Activated naive CD8-positive, alpha-beta T cell treated with anti-CD3 and anti-CD28 coated beads, Interleukin-2, amount 50 U/mL, for 16 hours (primary cell): ENCODE measurements at places on chromosomes 13 and 19.

GRCh38 chr19:1956868-1957492, 16.0 kb downstream of the CSNK1G2 start:
- DNase-seq = no peak

- DNase-seq = no peak
Observed at GRCh38 chr19:17420475-17420924, 653 bp downstream of the MVB12A start.

- no peak for DNase-seq
Observed at GRCh38 chr19:10096615-10096963, 5.9 kb downstream of the ANGPTL6 start.

DNA sequence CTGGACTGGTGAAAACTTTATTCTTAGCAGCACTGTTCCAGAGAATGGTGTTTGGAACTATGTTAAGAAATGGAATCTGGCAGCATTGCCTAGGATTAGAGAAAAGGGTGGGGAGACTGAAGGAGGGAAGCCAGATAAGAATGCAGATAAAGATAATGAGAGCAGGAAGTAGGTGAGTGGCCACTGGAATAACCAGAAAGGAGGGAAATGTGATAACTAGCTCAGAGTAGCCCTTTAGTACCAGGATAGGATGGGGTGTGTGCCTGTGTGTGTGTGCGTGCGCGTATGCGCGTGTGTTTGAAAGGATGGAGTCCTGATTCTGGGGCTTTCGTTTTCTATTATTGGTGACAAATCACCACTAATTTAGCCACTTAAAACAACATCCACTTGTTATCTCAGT, 33.4 kb upstream of the FRY start:
- no peak for DNase-seq

DNA sequence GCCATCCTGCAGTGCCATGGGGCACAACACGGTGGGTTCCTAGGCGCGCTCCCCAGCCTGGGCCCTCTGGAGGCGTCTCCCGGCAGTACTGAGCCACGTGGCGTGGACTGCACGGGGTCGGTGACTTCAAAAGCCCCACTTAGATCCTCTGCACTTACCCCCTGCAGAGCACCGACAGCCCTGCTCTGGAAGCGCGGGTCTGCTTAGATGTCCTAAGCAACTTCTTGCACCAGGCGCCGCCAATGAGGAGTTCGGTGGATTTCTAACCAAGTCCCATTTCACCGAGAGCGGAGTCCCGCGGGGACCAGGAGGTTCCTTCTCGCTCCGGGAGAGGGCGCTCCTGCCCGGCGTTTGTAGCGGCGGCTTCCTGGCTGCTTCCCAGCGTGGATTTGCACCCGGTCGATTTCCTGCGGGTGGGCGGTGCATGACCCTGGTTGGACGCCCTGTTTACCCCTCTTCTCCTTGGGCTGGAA, 25.2 kb upstream of the ZNF845 start:
- no peak for DNase-seq
